ENCODE measurements at places on chromosomes 7 and 10.

- DNase-seq, result no peak
Measured at GRCh38 chr10:132858121-132859081, 72.5 kb upstream of the NKX6-2 start.

DNA sequence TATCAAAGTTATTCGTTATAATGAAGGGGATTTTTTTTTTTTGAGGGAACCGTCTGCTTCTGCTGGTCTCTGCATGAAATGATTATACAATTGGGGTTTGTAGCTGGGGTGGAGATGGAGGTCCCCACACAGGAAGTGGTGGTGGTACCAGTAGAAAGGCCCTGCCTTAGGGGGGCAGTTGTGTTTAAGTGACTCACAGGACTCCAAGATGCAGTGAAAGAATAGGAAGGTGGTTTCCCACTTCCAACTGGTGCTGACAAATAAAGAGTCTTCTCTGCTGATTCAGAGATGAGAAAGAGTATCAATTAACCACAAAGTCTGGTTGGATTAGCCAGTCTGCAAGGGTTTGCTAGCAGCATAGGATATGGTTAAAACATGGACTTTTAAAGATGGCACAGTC lies 376.0 kb downstream of the SORCS3 start:
- no peak for DNase-seq

GRCh38 chr7:28088032-28088431 lies 92.6 kb downstream of the JAZF1 start:
- no peak for DNase-seq

GRCh38 chr7:39594988-39595620 lies 28.3 kb upstream of the RALA start:
- DNase-seq, result no peak

DNA sequence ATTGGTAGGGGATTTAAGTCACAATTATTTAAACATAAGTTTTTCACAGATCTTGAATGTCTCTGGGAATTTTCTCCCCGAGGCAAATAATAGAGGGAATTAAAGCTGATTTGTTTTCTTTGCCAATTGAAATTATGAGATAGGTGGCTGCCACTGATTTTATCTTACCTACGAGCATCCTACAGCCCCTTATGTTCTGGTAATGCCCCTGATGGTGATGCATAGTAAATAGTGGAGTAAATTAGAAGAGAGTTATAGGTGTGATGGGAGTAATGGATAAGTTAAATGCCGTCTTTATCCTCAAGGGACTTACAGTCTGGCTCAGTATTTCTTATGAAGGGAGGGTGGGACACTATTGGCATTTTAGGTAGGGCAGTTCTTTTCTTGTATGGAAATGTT lies 58.1 kb downstream of the HDAC9 start:
- no peak for DNase-seq

- no peak for DNase-seq
Measured at GRCh38 chr10:47381427-47382379, 2.4 kb downstream of the ZNF488 start.
